ENCODE measurements at places on chromosomes 3 and 15.
A peak's percentile ranks its signal among the peaks of the same experiment; 100 is the strongest.

- no peak overlapping the region for H3K4me3 ChIP-seq
- no peaks in the 10 kb centered on the region for H3K36me3 ChIP-seq
- peaks cover 2% of the 10 kb centered on the region for H3K4me1 ChIP-seq
- H3K27ac ChIP-seq: no peak overlapping the region
- no peaks in the 10 kb centered on the region for H3K27me3 ChIP-seq
Observed at GRCh38 chr15:90138071-90138833, 36.0 kb upstream of the IDH2 start.

DNA sequence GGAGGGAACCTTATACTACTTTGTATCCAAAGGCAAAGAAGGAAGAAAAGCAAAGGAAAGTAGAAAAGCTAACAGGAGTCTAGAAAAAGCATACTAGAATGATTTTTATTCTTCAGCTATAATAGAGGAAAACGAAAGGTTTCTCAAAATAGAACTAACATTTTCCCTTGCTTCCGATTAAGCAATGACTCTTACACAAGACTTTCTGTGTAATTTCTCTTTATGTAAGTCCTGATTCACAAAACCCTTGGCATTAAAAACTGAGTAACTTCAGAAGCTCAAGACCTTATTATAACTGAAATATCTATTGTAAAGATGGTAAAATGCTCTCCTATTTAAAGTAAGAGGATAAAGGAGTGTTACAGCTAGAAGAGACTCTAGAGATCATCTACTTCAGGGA is 97.4 kb downstream of the DTWD1 start:
- no peak for DNase-seq
- H3K36me3 ChIP-seq: no peaks in the 10 kb centered on the region
- H3K27me3 ChIP-seq: no peaks in the 10 kb centered on the region
- H3K27ac ChIP-seq: no peak overlapping the region
- H3K4me1 ChIP-seq: no peaks in the 10 kb centered on the region

DNA sequence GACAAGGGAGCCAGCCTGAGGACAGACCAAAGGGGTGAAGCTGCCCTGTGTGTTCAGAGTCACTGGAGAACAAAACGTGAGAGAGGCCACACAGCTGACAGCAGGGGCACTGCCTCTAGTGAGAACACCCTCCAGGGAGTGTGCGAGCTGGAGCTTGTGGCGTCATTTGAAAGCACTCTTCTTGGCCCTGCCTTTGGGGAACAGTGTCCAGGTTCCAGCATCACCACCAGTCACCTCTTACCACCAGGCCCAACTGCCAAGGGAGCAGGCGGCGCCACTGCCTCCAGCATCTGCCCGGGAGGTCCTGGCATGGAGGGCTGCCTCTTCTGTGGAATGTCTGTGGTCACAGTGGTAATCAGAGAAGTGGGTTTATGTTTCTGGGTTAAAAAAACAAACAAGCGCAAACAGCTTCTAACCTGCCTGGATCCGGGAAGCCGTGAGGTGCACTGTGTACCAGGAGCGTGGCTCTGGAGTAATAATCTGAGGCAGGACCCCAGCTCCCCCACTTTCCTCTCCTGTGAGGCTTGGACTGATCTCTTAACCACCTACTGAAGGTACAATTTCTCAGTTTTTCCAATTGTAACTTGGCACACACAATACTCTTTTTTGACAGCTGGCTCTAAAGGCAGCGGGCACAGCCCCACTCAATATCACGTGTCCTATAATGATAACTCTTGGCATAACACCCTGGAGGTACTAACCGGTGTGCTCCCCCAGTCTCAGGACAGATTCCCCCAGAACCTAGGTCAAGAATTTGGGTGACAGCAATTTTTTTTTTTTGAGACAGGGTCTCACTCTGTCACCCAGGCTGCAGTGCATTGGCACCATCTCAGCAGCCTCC is 32.2 kb upstream of the CDCP1 start:
- H3K27ac ChIP-seq: no peak overlapping the region
- no peak overlapping the region for H3K4me3 ChIP-seq
- DNase-seq: no peak
- no peaks in the 10 kb centered on the region for H3K27me3 ChIP-seq
- no peaks in the 10 kb centered on the region for H3K36me3 ChIP-seq

- H3K4me1 ChIP-seq: peaks cover 4% of the 10 kb centered on the region
- H3K27ac ChIP-seq: no peak overlapping the region
- DNase-seq: no peak
Observed at GRCh38 chr3:186093271-186093900, 15.5 kb downstream of the ETV5 start.

DNA sequence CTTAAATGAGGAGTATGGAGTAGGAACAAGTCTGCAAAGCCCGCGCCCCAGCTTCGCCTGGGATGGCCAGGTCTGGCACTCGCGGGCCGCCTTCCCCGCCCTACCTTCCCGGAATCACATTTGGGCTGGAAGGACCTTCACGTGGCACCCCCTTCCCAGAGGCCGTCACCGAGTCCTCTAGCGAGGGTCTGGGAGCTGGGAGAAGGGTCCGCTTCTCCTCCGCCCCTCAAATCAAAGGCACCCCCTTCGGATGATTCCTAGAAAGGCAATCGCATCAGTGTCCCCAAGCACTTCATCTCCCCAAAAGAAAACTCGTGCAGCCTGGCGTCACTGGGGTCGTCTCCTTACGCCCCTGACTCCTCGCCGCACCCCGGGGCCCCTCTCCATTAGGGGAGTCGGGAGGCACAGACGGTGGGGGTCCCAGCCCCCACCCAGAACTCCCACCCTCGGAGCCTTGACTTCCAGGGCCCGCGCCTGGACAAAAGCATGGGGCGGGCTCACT is 380 bp downstream of the MYLK start:
- H3K36me3 ChIP-seq: no peaks in the 10 kb centered on the region
- H3K4me3 ChIP-seq: peak overlapping the region; percentile 40
- H3K27ac ChIP-seq: no peak overlapping the region
- peaks cover 4% of the 10 kb centered on the region for H3K4me1 ChIP-seq

DNA sequence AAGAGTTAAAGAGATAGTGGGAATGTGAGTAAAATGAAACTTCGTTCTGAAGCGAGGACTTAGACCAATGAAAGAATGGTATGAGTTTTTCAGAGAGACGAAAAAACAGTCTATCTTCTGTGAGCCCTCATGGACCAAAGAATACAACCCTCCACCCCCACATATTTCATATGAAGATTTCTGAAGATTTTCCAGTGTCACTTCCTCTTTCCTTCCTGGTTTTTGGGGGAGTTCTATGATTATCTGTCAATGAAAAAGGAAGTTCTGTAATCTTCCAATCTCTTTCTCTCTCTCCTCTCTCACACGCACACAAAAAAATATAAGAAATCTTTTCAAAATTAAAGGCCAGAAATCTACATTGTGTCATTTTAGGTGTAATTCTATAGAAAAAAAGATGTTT is 27.7 kb downstream of the CMSS1 start:
- H3K27me3 ChIP-seq: no peaks in the 10 kb centered on the region
- no peak for DNase-seq
- no peaks in the 10 kb centered on the region for H3K4me1 ChIP-seq
- no peaks in the 10 kb centered on the region for H3K36me3 ChIP-seq
- H3K4me3 ChIP-seq: no peak overlapping the region
